ENCODE measurements at places on chromosomes 2 and 18.

GRCh38 chr18:58941426-58942099 is 76.9 kb downstream of the ZNF532 start:
- DNase-seq, result no peak

DNA sequence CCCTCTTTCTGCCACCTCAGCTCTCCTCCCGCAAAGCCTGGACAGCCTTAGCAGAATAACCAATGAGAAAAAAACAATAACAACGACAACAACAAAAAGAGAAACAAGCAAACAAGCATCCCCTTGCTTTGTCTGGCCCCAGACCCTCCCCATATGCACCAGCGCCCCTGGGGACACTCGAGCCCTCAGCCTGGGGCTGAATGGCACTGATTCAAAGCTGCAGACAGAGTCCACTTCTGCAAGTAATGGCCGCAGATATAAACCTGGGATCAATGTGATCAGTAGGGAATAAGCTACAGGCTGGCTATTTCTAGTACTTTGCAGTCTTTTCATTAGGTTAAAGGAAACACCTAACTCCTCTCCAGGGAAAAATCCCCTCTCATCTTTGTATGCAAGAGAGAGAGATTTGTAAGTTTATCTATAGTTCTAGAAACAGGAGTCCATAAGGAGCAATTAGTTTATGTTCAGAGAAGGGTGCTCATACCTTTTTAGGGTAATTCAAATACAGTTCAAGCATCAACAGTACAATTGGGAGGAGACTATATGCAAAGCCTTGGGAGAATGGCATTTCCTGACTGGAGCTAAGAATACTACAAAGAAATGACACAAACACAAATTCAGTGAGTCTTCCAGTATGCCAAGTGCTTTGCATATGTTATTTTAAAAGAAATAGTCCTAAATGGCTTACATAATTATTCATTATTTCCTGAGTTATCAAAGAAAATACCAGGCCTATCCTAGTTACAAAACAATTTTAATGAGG is 122.3 kb upstream of the DDX18 start:
- DNase-seq, result no peak

- DNase-seq, result no peak
These were observed 19.6 kb downstream of the MTERF4 start for GRCh38 chr2:241082341-241083090.

GRCh38 chr2:137467246-137467862 is 496.9 kb upstream of the HNMT start:
- no peak for DNase-seq

DNA sequence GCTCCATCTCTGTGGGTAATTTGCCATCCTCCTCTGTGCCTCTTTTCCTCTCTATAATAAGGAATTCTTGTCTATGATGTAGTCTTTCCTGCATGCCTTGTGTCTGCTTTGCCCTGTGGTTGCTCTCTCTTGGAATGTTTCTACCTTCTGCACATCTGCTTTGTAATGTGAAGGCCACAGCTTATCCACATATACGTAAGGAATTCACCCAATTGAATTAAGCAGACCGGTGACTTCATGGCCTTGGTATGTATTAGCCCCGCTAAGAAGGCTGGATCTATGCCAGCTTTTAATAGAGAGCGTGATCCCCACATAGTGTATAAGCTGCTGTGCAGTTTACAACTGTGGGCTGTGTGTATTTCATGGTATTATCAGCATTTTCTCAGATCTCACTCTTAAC is 274.7 kb downstream of the RNF144A start:
- peak; percentile 99 for DNase-seq

DNA sequence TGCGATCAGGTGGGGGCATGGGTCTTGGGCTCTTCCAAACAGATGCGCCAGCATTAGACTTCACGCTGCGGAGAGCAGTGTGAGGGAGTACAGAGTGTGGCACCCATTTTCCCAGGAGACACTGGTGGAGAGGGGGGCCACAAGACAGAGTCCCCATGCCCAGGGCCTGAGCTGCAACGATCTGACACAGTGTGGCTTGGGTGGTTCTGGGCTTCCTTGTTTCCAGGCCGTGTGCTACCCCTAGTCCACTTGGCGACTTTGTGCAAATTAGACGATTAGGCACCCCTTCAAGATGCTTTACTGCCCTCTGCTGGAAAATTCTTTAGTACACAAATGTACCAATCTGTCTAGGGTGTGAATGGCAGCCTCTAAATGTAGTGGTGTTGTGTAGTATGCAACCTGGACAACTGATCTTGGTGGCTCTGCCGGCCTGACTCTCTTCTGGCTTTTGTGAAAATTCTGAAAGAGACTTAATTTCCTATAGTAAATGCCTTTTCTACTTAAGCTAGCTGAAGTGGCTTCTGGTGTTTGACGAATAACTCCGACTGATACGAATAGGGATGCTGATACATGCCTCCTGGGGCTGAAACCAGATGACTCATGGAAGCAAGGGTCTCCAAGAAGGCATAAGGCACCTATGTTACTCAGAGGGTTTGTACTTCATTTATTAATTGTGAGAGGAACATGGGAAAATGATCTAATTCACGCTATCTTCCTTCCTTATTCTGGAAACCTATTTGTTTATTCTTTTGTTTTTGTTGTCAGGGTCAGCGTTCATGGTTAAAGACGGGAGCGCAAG is 92.3 kb upstream of the SMAD2 start:
- DNase-seq, result no peak

DNA sequence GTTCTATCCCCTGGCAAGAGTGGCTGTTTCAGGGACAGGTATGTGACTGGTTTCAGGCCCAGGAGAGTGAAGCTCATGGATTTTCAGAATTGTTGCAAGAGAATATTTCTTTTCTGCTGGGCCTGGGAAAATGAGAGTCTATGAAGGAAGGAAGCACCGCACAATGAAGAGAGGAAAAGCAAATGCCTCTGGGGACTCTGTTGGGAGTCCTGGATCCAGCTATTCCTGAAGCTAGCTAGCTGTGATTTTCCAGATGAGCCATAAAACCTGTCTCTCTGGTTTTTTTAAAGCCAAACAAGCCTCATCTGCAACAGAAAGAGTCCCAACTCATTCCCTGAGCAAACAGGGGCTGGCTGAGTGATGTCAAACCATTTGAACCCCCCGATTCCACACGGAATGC is 53.7 kb downstream of the CRACDL start:
- no peak for DNase-seq

GRCh38 chr2:172472446-172473033 is 45.2 kb downstream of the ITGA6 start:
- no peak for DNase-seq

- DNase-seq, result no peak
These were observed 984.0 kb upstream of the SLC39A10 start for GRCh38 chr2:194672994-194673393.

DNA sequence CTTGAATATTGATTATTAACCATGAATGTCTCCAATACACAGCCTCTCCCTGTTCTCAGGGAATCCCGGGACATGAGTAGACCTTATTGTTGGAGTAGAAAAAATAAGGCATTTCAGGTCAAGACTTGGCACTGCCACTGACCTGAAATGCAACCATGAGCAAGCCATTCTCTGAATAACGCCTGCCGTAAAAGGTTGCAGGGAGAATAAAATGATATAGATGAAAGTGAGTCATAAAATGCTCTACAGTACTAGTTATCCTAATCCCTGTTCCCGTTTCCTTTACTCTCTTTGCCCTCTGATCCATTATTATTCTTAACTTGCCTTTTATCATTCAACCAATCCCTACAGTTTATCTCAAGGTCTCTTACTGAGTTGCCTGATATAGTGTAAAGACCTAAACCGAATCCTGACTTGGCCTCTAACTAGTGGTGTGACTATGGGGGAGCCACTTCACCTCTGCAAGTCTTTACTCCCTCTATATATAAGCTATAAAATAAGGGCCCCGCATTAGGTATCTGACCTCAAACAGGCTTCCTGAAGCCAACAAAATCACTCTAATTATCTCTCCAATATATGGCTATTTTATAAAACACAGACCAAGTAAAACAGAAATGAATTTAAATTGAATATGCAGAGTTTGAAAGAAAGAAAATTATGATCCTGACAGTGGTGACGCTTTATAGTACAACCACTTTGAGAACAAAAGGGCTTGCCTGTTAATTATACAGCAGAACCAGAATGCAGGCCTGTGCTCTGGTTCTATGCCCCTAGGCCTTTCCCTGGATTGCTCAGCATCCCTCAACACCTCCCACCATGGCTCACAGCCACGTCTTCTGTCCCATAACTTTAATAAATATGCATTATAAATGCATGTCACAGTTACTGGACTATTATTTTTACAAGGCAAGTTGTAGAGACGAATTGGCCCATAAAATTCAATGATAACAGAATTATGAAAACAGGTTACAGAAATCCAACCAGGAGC is 183.1 kb downstream of the STK39 start:
- no peak for DNase-seq
